CD4-positive, alpha-beta T cell treated with Interferon alpha-2 for 1 hour (primary cell): ENCODE measurements at places on chromosomes 11 and 22.

DNA sequence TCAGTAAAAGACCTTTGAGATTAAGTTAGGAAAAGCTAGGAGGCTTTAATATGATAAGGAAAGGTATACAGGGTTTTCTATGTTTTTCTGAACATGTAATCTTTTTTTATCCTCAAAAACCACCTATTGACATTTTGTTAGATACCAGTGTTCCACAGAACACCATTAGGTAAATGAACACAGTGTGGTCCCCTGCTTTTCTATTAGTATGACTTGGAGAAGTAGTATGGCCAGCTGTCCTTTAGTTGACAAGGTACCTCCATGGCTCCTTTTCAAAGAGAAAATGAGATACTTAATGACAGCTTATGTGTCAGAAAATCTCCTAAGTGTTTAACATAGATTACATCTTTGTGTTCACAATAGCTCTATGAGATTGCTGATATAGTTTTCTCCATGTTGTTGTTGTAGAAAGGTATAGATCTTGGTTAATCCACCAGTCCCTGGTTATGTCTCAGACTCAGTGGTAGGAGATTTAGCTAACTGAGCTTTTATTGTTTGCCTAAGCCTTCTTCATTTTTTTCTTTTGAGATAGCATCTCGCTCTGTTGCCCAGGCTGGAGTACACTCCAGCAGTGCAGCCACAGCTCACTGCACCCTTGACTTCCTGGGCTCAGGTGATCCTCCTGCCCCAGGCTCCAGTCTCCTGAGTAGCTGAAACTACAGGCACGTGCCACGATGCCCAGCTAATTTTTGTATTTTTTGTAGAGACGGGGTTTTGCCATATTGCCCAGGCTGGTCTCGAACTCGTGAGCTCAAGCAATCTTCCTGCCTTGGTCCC is 46.0 kb downstream of the STIM1 start:
- no peak for DNase-seq

DNA sequence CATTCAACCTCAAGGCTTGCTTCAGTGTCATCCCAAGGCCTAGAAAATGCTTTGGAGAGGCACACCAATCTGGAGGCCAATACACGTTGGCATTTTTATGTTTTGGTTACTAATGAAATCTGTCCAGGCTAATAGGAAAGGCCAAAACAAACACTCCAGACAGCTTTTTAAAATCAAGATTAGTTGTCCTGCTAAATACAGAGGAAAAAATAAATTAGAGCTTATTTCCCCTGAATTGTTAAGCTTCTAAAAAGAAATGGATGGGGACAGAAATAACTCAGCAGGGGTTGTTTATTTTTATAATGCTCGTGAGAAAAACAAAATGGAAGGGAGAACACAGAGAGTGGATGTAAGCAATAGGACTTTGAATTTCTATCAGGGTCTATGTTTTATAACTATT is 438.5 kb upstream of the LRRC4C start:
- no peak for DNase-seq

GRCh38 chr11:13091804-13092203 is 82.7 kb downstream of the RASSF10 start:
- no peak for DNase-seq

DNA sequence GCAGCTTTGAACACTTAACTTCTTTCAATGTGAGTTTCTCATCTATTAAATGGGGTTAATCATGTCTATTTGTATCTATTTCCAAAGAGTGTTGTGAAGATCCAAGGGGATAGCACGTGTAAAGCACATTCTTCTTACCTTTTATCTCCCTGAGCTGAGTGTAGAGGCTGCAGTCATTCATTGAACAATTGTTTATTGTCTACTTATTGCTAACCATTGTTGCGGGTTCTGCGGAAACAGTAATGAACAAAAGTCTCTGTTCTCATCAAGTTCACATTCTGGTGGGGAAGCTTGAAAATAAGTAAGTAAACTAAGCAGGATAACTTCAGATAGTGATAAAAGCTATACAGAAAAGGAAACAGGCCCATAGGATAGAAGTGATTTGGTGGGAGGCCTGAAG is 27.4 kb upstream of the PLET1 start:
- DNase-seq, result no peak

DNA sequence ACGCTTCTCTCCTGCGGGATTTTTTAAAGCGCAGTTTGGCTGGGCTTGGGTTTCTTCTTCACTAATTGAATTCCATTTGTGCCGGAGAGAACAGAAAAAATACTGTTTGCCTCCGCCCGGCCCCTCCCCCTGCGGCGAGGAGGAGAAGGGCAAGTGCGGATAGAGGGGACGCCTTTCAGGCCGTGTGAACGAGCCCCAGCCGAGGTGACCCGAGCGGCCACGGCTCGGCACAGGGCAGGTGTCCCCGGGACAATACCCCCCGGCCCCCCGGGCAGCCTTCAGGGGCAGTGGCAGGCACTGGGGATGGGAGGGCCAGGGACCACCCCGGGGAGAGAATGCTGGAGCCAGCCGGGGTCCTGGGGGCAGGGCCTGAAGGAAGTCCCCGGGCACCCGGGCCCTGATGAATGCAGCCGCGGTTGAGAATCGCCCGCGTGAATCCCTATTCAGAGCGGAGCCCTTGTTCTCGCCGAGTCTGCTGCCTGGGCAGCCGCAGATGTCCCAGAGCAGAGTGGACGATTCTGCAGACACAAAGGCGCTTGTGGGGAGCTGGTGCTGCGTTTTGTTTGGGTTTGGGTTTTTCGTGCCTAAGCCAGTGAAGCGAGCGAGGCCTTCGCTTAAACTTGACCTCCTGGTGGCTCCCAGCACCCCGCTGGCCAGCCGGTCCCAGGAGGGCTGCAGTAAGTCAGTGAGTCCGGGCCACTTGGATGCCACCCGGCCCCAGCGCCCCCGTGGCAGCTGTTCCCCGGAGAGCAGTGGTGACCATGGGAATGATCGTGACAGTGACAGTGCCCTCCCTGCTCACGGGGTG is 96.0 kb downstream of the WNT7B start:
- DNase-seq, result no peak

- no peak for DNase-seq
These were observed 498.3 kb upstream of the TENM4 start for GRCh38 chr11:79939111-79939510.

DNA sequence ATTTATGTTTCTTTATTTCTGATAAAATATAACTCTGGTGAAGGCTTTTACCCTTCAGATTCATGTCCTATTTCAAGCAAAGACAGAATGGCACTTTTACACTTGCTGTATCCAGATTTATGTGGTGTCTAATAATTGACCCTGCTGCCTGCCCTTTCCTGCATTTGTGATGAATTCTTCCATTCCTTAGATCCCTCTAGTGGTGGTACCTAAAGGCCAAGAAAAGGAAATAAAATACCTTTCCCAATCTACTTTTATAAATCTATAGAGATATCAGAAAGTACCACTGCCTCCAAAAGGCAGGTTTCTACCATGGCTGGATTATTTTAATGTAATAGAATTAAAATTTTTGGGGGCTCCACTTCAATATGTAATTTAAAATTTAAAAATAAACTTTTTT is 34.2 kb downstream of the CCDC81 start:
- no peak for DNase-seq

DNA sequence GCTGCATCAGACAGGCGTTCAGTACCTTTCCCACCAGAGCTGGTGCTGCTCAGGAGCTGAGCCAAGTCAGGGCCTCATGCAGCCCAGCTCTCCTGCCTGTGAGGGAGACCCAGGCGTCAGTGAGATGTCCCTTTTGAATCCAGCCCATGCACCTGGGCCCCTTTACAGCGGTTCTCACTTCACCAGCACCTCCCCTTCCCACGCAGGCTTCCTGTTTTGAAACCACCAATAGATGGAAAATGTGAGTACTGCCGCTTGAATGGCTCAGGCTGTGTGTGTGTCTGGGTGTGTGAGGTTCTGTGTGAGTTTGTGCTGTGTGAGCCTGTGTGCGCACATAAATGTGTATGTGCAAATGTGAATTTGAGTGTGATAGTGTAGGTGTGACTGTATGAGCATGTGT is 88.4 kb downstream of the UBASH3B start:
- peak; percentile 69 for DNase-seq

GRCh38 chr22:25716637-25717036 is 25.4 kb upstream of the MYO18B start:
- DNase-seq, result no peak

GRCh38 chr11:106288822-106289387 is 211.4 kb downstream of the AASDHPPT start:
- DNase-seq, result no peak

DNA sequence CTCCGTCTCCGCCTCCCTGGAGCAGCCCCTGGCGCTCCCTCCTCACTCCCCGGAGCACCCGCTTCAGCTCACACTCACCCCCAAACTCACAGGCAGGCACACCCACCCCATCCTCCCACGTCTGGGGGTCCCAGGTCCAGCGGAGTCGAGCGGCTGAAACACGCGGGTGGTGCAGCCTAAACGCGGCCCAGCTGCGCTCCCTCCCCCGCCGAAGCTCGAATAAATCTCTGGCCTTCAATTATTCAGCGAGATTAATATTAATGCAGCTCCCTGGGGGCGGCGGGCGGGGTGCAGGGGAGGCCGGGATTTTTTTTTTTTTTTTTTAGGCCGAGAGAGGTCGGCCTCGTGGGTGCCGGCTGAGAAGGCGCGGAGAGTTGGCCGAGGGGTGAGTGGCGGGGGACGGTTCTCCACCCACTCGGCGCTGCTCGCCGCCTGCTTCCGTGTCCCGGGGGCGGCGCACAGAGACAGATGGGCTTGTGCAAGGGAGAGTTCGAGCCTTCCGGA is 524 bp upstream of the SLC1A2 start:
- no peak for DNase-seq

- no peak for DNase-seq
These were observed 269.9 kb upstream of the SORL1-AS1 start for GRCh38 chr11:121722431-121723245.

DNA sequence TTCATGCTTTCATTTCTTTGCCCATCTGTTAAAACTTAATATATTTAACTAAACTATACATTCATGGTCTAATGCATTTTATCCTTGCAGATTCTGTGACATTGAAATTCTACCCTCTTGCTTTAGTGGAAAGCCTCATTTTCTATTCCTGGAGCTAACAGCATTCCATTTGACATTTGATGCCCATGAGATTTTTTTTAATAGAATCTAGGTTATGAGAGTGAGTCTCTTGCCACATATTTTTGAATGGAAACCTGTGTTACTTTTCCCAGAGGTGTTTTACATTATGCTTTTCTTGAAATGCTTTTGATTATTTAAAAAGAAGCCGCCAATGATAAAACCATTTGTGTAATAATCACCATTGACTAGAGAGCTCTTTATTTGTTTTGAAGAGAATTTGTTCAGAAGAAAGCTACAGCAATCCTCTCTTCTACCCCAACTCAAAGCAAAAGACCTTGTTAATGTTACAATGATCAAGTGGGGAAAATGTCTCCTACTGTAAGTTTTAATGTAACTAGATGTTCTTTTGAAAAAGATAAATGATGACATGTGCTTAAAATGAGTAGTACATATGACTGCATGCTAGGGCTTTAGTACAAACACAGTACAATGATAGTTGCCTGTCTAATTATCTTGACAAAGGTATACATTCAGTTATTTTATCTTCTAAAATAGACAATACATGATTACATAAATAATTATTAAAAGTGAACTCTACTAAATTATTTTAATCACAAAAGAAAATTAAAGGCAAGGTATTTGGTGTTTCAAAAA is 67.3 kb downstream of the GAS2 start:
- no peak for DNase-seq

GRCh38 chr11:61564936-61565696 is 15.8 kb downstream of the SYT7 start:
- DNase-seq, result no peak

DNA sequence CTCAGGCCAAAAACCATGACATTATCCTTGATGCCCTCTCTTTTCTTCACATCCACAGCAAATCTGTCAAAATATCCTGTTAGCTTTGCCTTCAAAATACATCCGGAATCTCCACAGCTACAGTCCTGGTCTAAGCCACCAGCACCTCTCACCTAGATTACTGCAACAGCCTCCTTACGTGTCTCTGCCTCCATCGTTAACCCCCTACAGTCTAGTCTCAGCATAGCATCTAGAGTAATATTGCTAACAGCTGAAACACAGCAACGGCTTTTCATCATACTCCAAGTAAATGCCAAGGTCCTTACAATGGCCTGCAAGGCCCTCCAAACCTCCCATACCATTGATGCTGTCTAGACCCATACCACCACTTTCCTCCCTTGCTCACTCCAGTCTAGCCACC is 4.4 kb downstream of the TSG101 start:
- DNase-seq, result no peak

DNA sequence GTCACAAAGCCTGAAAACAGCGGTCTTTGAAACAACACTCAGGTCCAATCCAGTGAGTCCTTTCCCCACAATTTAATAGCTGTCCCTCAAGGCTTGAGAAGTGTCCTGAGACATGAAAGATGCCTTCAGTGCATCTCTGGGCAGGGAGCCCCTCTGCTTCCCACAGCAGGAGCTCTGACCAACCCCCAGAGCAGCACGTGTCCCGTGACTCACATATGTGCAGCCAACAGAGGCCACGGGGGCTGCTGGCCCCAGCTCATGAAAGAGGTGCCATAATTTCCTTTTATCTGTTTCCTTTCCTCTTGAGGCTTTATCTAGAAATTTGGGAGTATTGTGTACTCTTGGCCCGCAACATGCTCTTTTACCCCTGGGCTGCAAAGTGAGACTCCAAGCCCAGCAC is 33.2 kb upstream of the LMO1 start:
- no peak for DNase-seq

GRCh38 chr11:116533186-116533825 is 239.5 kb downstream of the BUD13 start:
- DNase-seq, result no peak

DNA sequence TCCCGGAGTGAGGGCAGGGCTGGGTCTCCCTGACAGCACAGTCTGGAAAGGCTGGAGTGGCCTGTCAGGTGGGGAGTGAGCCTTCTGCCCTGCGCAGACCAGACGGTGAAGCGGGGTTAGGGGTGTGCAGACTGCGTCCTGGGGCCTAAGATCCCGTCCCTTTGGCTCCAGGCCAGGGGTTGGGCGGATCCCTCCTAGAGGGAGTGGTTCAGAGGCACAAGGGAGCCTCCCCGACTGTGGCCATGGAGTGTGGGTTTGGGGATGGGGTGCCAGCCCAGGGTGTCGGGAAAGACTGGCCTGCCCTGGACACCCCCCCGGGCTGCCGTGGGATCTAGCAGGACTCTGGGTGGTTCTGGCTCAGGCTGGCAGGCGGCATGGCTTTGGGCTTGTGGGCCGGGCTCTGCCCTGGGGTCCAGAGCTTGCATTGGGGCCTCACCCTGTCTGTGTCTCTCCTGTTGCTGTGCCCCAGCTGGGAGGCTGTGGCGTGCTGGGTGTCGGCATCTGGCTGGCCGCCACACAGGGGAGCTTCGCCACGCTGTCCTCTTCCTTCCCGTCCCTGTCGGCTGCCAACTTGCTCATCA is 19.5 kb downstream of the TSPAN4 start:
- DNase-seq, result no peak
